ENCODE measurements at places on chromosomes 11 and 22.

GRCh38 chr11:44319552-44320288 lies 9.8 kb upstream of the ALX4 start:
- peaks cover 6% of the 10 kb centered on the region for H3K4me1 ChIP-seq
- H3K36me3 ChIP-seq, result no peaks in the 10 kb centered on the region
- H3K4me3 ChIP-seq, result no peak overlapping the region
- H3K27me3 ChIP-seq, result peaks cover 50% of the 10 kb centered on the region
- no peak overlapping the region for H3K27ac ChIP-seq

GRCh38 chr11:24760681-24761080 lies 263.8 kb downstream of the LUZP2 start:
- no peak overlapping the region for H3K27ac ChIP-seq
- H3K27me3 ChIP-seq, result no peaks in the 10 kb centered on the region
- no peak for DNase-seq
- no peak overlapping the region for H3K4me3 ChIP-seq
- no peaks in the 10 kb centered on the region for H3K36me3 ChIP-seq

- H3K27me3 ChIP-seq, result no peaks in the 10 kb centered on the region
- H3K4me3 ChIP-seq, result no peak overlapping the region
- H3K36me3 ChIP-seq, result no peaks in the 10 kb centered on the region
- no peaks in the 10 kb centered on the region for H3K4me1 ChIP-seq
- no peak for DNase-seq
- H3K27ac ChIP-seq, result no peak overlapping the region
These were observed 349.9 kb downstream of the CNTN5 start for GRCh38 chr11:99370549-99371216.

DNA sequence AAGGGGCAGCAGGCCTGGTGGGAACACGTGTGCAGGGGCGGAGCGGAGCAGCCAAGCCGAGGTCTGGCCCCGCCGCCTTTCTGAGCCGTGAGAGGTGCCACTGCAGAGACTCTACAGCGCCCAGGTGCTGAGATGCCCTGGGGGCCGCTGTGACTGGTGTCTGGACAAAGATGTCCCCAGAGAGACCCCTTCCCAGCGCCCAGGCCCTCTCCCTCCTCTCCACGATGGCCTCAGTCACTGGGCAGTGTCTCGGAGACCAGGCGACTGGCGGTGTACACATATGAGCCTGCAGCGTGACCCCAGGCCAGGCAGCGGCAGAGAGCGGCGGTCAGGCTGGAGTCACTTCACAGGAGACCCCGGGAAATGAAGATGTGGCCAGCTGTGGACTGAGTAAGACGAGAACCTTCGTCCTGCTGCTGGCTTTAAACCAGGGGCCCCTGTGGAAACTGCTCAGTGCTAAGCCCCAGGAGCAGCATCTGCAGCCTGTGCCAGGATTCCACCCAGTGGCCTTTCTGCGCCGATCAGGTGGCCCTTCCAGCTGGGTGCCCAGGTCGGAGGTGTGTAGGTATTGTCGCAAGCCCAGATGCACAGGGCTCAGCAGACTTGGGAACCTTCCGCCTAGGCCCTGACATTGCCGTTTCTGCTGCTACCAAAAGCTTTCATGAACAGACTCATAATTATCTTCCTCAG lies 34.7 kb downstream of the MOB2 start:
- no peaks in the 10 kb centered on the region for H3K27me3 ChIP-seq
- no peak for DNase-seq
- H3K4me3 ChIP-seq, result no peak overlapping the region
- H3K36me3 ChIP-seq, result no peaks in the 10 kb centered on the region
- H3K27ac ChIP-seq, result no peak overlapping the region

GRCh38 chr11:110337570-110338193 lies 41.3 kb upstream of the RDX start:
- H3K27ac ChIP-seq, result no peak overlapping the region
- DNase-seq, result no peak
- no peaks in the 10 kb centered on the region for H3K4me1 ChIP-seq
- no peaks in the 10 kb centered on the region for H3K36me3 ChIP-seq
- H3K27me3 ChIP-seq, result no peaks in the 10 kb centered on the region

DNA sequence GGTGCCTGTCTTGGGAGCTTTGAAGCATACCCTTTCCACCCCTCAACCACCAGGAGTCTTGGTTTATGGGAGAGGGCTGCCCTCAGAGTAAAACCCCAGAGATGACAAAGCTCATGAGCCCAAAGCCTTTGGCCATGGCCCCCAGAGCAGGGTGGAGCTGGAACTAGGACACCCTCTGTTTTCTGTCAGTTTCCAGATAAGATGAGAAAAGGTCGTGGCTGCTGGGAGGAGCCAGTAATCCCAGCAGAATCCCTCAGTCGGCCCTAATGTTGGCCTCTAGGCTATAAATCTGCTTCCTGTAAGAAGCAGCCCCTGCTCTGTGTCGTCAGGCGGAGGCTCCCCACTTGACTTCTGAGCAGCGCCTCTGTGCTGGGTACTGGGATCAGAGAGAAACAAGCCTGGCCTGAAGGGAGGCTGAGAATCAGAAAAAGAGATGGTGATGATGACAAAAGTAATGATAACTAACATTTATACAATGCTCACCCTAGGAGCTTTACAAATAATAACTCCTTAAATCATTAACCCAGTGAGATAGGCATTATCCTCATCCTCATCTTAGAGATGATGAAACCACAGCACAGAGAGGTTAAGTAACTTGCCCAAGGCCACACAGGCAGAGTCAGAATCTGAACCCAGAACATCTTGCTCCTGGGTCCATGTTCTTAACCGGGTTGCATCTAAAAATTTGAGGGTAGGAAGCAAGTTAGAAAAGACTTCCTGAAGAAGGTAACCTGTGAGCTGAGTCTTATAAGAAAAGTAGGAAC lies 471.4 kb downstream of the SOX6 start:
- H3K4me1 ChIP-seq, result no peaks in the 10 kb centered on the region
- no peaks in the 10 kb centered on the region for H3K27me3 ChIP-seq
- no peak for DNase-seq
- H3K27ac ChIP-seq, result no peak overlapping the region

DNA sequence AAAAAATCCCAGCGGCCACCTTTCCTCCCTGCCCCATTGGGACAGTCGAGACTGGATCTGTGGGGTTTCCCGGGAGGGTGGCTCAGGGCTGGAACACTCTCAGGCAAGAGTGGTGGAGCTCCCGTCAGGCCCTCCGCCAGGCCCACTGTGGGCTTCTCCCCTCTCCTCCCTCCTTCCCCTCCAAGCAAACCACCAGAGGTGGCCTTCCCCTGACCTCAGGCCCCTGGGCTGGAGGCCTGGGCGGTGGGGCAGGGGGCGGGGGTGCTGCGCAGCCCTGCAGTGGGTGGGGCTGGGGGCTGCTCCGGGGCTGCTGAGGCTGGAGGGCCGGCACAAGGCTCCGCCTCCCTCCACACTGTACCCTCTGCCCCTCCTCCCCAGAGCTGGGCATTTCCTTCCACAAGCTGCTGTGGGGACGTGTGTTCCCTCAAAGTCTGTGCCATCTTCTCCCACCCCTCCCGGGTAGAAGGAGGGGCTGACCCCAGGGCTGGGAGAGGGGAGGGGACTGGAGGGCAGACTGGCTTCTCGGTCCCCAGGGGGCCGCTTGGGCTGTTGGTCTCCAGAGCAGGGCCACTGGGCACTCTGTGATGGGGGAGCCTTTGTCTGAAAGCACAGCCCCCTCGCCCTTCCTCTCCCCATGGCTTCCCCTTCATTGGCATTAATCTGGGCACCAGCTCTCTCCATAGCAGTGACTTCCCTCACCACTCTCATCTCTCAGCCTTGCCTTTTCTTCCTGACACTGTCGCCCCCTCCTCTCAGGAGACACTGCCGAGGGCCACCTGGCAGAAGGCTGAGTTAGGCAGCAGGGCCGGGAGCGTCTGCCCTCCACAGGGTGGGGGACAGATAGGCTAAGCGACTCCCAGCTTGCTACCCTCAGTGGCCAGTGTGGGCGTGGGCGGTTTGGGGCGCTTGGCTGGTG lies 7.1 kb downstream of the RCOR2 start:
- no peaks in the 10 kb centered on the region for H3K27me3 ChIP-seq
- H3K36me3 ChIP-seq, result peaks cover 42% of the 10 kb centered on the region
- H3K27ac ChIP-seq, result no peak overlapping the region
- DNase-seq, result no peak
- H3K4me3 ChIP-seq, result no peak overlapping the region

- H3K36me3 ChIP-seq, result no peaks in the 10 kb centered on the region
- DNase-seq, result no peak
- no peak overlapping the region for H3K4me3 ChIP-seq
- H3K4me1 ChIP-seq, result no peaks in the 10 kb centered on the region
- no peak overlapping the region for H3K27ac ChIP-seq
These were observed 15.7 kb downstream of the SLN start for GRCh38 chr11:107696140-107696539.

GRCh38 chr11:29435421-29435820 lies 581.4 kb downstream of the KCNA4 start:
- DNase-seq, result no peak
- H3K4me3 ChIP-seq, result no peak overlapping the region
- no peaks in the 10 kb centered on the region for H3K4me1 ChIP-seq
- H3K27me3 ChIP-seq, result no peaks in the 10 kb centered on the region
- no peaks in the 10 kb centered on the region for H3K36me3 ChIP-seq

GRCh38 chr11:115447273-115447864 lies 56.8 kb downstream of the CADM1 start:
- DNase-seq, result no peak
- H3K27ac ChIP-seq, result no peak overlapping the region

DNA sequence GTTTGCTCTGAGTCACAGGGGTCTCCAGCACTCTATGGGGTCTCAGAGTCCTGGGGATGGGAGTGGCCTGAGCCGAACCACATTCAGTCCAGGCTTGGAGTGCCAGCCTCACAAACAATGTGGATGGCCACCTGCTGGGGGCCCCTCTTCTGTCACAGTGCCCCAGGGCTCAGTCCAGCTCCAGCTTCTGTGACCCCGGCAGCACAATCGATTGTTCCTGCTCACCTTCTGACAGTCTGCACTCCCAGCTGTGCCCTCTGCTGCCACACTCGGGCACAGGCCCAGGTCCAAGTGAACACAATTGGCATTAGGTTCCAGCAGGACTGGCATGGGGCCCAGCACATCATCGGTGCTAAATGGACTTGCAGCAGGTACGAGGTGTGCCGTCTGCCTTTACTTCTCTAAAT lies 84.8 kb downstream of the TP53I11 start:
- peaks cover 19% of the 10 kb centered on the region for H3K4me1 ChIP-seq
- no peak overlapping the region for H3K27ac ChIP-seq
- H3K36me3 ChIP-seq, result peaks cover 13% of the 10 kb centered on the region
- H3K4me3 ChIP-seq, result no peak overlapping the region

GRCh38 chr11:35798983-35799382 lies 136.4 kb downstream of the TRIM44 start:
- H3K27me3 ChIP-seq, result no peaks in the 10 kb centered on the region
- H3K36me3 ChIP-seq, result no peaks in the 10 kb centered on the region
- no peak overlapping the region for H3K4me3 ChIP-seq
- H3K27ac ChIP-seq, result no peak overlapping the region
- no peaks in the 10 kb centered on the region for H3K4me1 ChIP-seq
- no peak for DNase-seq

GRCh38 chr11:60993615-60994014 lies 22.1 kb downstream of the CD6 start:
- no peaks in the 10 kb centered on the region for H3K27me3 ChIP-seq
- H3K4me3 ChIP-seq, result no peak overlapping the region
- H3K36me3 ChIP-seq, result peaks cover 42% of the 10 kb centered on the region
- DNase-seq, result no peak
- peaks cover 64% of the 10 kb centered on the region for H3K4me1 ChIP-seq

- H3K4me1 ChIP-seq, result no peaks in the 10 kb centered on the region
- no peak overlapping the region for H3K4me3 ChIP-seq
- H3K36me3 ChIP-seq, result no peaks in the 10 kb centered on the region
- H3K27ac ChIP-seq, result no peak overlapping the region
- no peak for DNase-seq
These were observed 43.8 kb downstream of the BRSK2 start for GRCh38 chr11:1433568-1433967.

- no peak for DNase-seq
- no peak overlapping the region for H3K4me3 ChIP-seq
- H3K36me3 ChIP-seq, result peaks cover 66% of the 10 kb centered on the region
- H3K27me3 ChIP-seq, result no peaks in the 10 kb centered on the region
These were observed 19.2 kb downstream of the FAM118A start for GRCh38 chr22:45328822-45329529.

GRCh38 chr11:59154610-59155009 lies 12.0 kb downstream of the FAM111A start:
- DNase-seq, result no peak
- H3K27ac ChIP-seq, result no peak overlapping the region
- H3K36me3 ChIP-seq, result peaks cover 3% of the 10 kb centered on the region
- H3K4me3 ChIP-seq, result no peak overlapping the region
- peaks cover 7% of the 10 kb centered on the region for H3K4me1 ChIP-seq

GRCh38 chr11:78156127-78156844 lies 16.9 kb upstream of the ALG8 start:
- no peaks in the 10 kb centered on the region for H3K4me1 ChIP-seq
- DNase-seq, result no peak
- H3K27ac ChIP-seq, result no peak overlapping the region

- H3K4me1 ChIP-seq, result no peaks in the 10 kb centered on the region
- H3K27me3 ChIP-seq, result no peaks in the 10 kb centered on the region
- H3K36me3 ChIP-seq, result no peaks in the 10 kb centered on the region
- no peak overlapping the region for H3K27ac ChIP-seq
- DNase-seq, result no peak
These were observed 111.1 kb upstream of the TTC12 start for GRCh38 chr11:113203141-113203753.

DNA sequence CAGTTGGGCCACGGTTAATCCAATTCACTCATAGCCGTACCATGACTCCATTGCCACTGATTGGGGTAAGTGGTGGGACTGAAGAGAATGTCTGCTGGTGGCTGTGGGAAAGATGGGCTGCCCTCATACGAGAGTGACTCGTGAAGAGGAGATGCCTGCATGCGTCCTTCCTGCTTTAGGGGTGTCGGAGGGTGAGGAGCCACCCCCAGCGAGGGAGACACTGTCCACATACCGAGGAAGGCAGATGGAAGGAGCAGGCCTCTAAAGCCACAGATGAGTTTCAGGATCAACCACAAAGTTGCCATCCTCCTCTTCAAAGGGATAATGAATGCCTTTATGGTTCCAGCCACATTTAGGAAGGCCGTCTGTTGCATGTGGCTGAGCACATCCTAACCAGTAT lies 83.2 kb downstream of the GRIK4 start:
- H3K27me3 ChIP-seq, result no peaks in the 10 kb centered on the region
- H3K36me3 ChIP-seq, result no peaks in the 10 kb centered on the region
- no peaks in the 10 kb centered on the region for H3K4me1 ChIP-seq
- H3K4me3 ChIP-seq, result no peak overlapping the region
- no peak overlapping the region for H3K27ac ChIP-seq

DNA sequence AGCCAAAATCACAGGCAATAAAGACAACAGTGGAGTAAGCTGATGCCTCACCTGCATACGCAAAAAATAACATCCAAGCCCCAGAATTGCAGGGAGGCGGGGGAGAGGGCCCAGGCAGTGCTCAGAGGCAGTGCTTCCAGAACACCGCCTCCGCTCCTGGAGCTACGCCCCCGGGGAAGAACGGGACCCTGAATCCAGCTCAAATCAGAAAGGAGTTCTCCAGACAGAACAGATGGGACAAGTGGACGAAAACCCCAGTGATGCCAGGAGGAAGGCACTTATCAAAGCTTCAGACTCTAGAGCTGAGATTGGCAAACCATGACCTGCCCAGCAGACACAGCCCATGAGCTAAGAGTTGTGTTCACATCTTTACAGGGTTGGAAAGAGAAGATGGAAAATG lies 683.9 kb downstream of the TBC1D22A start:
- H3K27me3 ChIP-seq, result no peaks in the 10 kb centered on the region
- H3K36me3 ChIP-seq, result no peaks in the 10 kb centered on the region
- no peak overlapping the region for H3K4me3 ChIP-seq
- no peaks in the 10 kb centered on the region for H3K4me1 ChIP-seq
- DNase-seq, result no peak

- no peaks in the 10 kb centered on the region for H3K4me1 ChIP-seq
- no peak overlapping the region for H3K27ac ChIP-seq
- H3K27me3 ChIP-seq, result no peaks in the 10 kb centered on the region
- no peak for DNase-seq
- no peaks in the 10 kb centered on the region for H3K36me3 ChIP-seq
- H3K4me3 ChIP-seq, result no peak overlapping the region
These were observed 14.5 kb upstream of the LRRC55 start for GRCh38 chr11:57167125-57167846.
